Upper lobe of right lung (tissue), 1 donor: ENCODE measurements at places on chromosomes 16 and 17. TPM values are rescaled to one million over a fixed set of nuclear protein-coding genes. Genes with fewer than 3 reads are reported as not detected.
A peak's percentile ranks its signal among the peaks of the same experiment; 100 is the strongest.

The MMP28 gene
- total RNA-seq: 55.6 TPM

- H3K4me3 ChIP-seq: no peak overlapping the region
- no peaks in the 10 kb centered on the region for H3K36me3 ChIP-seq
- H3K4me1 ChIP-seq: peaks cover 13% of the 10 kb centered on the region
- H3K27ac ChIP-seq: no peak overlapping the region
- no peaks in the 10 kb centered on the region for H3K27me3 ChIP-seq
Observed at GRCh38 chr17:28738680-28739384, 5.0 kb upstream of the TRAF4 start.

The TBC1D3C gene
- total RNA-seq: not detected

DNA sequence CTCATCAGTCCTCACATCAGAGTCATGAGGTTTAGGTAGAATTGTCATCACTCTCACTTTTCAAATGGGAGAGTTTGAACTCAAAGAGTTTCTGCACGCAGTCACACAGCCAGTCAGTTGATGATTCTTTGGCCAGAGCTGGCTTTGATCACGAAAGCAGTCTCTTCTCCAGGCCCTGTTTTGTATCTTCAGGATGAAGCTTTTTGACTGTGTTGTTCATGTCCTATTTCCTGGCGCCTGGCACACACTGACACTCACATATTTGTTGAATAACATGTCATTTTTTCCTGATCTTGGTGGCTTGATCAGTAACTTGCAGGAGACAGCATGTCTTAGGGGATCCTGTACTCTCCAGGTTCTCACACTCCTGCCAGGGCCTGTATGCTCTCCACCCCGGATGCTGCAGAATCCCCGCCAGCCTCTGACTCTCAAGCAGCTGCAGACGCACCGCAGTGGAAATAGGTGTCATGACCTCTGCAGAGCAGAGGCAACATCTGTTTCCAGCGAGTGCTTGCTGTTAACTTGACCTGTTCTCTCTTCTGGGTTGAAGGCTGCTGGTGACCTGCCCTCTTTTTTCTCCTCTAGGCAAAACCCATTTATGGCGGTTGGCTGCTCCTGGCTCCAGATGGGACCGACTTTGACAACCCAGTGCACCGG lies 33.0 kb downstream of the MPRIP start:
- peak overlapping the region; percentile 25 for H3K27ac ChIP-seq
- H3K4me3 ChIP-seq: no peak overlapping the region

The EFNB3 gene
- total RNA-seq: 0.32 TPM

The NHERF2 gene
- total RNA-seq: 363 TPM

The CCL2 gene
- total RNA-seq: 53.3 TPM

DNA sequence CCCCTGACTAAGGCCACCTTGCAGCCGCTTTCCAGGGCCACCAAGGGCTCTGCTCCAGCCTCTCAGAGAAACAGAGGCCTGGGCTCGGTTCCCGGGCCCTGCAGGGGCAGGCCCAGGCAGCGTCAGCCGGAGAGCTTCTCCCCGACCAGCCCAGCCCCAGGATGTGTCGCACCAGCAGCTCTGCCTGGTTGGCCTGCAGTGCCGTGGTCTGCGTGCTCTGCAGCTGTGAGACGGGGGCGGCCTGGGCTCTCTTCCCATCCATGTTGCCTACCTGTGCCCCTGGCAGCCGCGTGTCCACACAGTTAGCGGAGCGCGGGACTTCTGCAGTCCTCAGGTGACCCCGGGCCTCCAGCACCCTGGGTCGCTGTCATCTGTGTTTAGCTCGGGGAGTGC lies 4.8 kb downstream of the IGFALS start:
- peak; percentile 57 for DNase-seq
- H3K27me3 ChIP-seq: no peaks in the 10 kb centered on the region
- H3K4me1 ChIP-seq: peaks cover 8% of the 10 kb centered on the region
- no peak overlapping the region for H3K27ac ChIP-seq
- no peak overlapping the region for H3K4me3 ChIP-seq

DNA sequence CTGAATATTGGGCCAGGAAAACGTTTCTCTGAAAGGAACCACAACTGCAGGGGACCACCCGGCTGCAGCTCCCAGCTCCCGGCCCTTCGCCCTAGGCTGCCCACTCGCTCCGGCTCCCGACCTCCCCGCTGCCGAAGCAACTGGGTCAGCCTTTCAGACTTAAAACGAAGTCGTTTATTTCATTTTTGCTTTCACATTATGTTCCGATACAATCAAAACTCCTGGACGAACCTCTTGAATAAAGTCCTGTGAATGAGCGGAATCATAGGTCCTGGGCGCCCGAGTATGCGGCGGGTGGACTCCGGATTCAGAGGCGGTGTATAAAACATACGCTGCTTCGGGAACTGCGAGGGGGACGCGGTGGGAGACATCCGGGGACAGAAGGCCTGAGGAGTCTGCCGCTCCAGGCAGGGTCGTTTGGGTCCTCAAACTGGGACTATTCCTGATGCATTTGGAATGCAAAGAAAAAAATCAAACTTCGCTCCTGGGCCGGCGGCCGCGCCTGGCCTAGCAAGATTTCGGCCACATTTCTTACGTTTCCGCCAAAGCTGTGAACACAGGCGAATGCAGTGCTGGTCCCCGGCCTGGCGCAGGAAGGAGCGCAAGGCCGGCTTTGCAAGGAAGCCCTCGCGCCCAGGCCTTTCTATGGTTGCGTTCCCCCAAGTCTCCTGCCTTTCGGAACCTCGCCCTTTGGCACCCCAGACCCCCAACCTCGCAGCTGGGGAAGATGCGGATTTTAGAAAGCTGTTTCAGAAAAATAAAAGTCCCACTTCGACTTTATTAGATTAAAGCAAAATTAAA lies 3.7 kb downstream of the CBLN1 start:
- H3K4me3 ChIP-seq: no peak overlapping the region
- H3K27ac ChIP-seq: no peak overlapping the region
- no peaks in the 10 kb centered on the region for H3K36me3 ChIP-seq
- H3K27me3 ChIP-seq: peaks cover 86% of the 10 kb centered on the region

GRCh38 chr17:82118168-82118814 lies 20.3 kb upstream of the FASN start:
- H3K36me3 ChIP-seq: no peaks in the 10 kb centered on the region
- peaks cover 3% of the 10 kb centered on the region for H3K4me1 ChIP-seq
- H3K4me3 ChIP-seq: no peak overlapping the region
- H3K27ac ChIP-seq: peak overlapping the region; percentile 66

DNA sequence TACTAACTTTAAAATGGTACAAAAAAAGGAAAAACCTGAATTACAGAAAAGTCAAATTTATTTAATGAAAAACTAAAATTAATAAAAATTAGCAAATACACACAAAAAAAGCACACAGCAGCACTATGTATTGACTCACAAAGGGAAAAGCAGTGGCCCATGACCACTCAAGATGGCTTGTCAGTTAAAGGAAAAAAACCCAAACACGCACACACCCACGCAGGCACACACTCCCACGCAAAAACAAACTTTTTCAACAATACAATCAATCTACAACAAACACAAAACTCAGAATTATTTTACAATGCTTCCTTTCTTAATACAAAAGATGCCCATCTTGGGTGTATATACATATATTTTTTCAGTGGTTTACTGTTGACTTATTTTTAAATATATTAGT lies 24.2 kb downstream of the SIAH1 start:
- no peak overlapping the region for H3K4me3 ChIP-seq

- H3K4me3 ChIP-seq: no peak overlapping the region
- no peaks in the 10 kb centered on the region for H3K4me1 ChIP-seq
- no peaks in the 10 kb centered on the region for H3K36me3 ChIP-seq
- no peak for DNase-seq
Observed at GRCh38 chr16:52456368-52456767, 90.6 kb downstream of the TOX3 start.

DNA sequence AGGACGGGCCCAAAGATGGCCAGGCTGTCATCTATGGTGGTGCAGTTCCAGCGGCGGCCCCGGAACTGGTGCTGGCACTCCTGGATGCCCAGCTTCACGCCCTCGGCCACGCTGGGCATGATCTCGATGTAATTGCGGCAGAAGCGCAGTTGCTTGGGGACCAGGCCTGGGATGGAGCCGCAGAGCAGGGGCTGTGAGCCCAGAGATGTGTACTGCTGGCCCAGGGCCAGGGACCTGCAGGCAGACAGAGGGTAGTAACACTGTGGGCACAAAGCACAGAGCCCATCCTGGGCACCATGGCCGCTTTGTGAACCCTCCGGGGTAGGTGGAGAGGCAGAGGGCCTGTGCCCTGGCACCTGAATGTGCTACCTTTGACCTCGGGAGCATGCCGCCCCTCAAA lies 44.8 kb downstream of the WNT3 start:
- H3K36me3 ChIP-seq: no peaks in the 10 kb centered on the region
- no peak overlapping the region for H3K4me3 ChIP-seq
- no peak overlapping the region for H3K27ac ChIP-seq
- DNase-seq: no peak

GRCh38 chr17:79224903-79225302 lies 150.3 kb downstream of the ENGASE start:
- no peak overlapping the region for H3K27ac ChIP-seq
- H3K27me3 ChIP-seq: peaks cover 71% of the 10 kb centered on the region
- H3K4me3 ChIP-seq: no peak overlapping the region
- H3K4me1 ChIP-seq: no peaks in the 10 kb centered on the region
- DNase-seq: no peak
- H3K36me3 ChIP-seq: no peaks in the 10 kb centered on the region

DNA sequence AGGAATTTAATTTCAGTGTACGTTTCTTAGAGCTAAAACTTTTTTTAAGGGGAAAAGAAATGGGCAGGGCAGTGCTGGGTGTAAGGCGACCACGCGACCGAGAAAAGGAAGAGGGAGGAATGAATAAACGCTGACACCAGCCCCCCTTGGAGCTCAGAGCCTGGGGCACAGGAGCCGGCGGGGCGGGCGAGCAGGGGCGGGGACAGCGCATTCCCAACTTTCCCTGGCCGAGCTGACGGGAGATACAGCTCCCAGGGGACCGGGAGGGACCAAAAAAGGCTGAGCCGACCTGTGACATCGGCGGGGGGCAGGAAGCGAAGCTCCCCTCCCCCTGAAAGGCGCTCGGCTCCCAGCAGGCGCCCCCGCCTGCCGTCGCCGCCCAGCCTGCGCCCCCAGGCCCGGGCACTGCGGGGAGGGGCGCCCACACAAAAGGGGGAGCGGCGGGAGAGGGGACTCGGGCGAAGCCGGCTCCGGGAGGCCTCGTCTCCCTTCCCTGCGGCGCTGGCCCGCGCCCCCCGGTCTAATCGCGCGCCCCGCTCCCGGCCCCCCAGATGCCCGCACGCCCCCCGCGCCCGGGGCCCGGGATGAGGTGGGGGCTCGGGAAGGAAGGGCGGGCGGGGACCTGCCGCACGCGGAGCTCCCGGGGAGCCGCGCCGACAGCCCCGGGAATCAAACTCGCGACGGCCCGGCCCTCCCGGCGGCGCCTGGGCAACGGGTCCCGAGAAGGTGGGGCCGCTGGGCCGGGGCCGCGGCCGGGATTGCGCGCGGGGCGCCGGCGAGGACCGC lies 622 bp downstream of the CUEDC1 start:
- DNase-seq: peak; percentile 82
- H3K36me3 ChIP-seq: no peaks in the 10 kb centered on the region
- H3K4me3 ChIP-seq: peak overlapping the region; percentile 72
- H3K27ac ChIP-seq: peak overlapping the region; percentile 94

- no peak overlapping the region for H3K27ac ChIP-seq
- H3K36me3 ChIP-seq: no peaks in the 10 kb centered on the region
- no peaks in the 10 kb centered on the region for H3K4me1 ChIP-seq
- peaks cover 17% of the 10 kb centered on the region for H3K27me3 ChIP-seq
- no peak for DNase-seq
Observed at GRCh38 chr17:34424814-34425491, 61.9 kb upstream of the CCL1 start.

DNA sequence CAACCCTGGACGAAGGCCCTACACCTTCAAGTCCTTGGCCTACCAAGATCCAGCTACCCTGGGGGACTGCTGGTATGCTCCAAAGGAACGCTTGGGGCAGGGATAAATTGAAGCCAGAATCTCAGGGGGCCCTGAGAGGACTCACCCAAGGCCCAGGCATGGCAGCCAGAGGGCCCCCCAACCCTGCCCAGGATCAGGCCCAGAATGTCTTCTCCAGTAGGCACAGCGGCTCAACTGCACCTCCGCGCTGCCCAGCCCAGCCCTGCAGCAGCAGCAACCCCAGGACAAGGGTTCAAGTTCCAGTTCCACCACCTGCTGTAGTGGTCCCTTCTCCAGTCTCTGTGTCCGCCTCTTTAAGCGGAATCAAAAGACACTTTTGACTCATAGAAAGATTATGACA lies 2.2 kb downstream of the TFAP4 start:
- peak overlapping the region; percentile 91 for H3K27ac ChIP-seq
- no peak for DNase-seq
- peak overlapping the region; percentile 95 for H3K4me3 ChIP-seq
